ENCODE measurements at places on chromosomes 11 and 22. TPM values are rescaled to one million over a fixed set of nuclear protein-coding genes. Genes with fewer than 3 reads are reported as not detected.

The PARVA gene
- 3.3 TPM for total RNA-seq

The BARX2 gene
- total RNA-seq = not detected

The CHRNA10 gene
- 0.41 TPM for total RNA-seq

The CCDC87 gene
- total RNA-seq = 1.2 TPM

The KCNQ1OT1 gene
- total RNA-seq = 2.0 TPM

The SULT4A1 gene
- 47.7 TPM for total RNA-seq

All from frontal cortex (tissue), 4 donors.